Smooth muscle cell of bladder (primary cell): ENCODE measurements at places on chromosomes 5 and 9. TPM values are rescaled to one million over a fixed set of nuclear protein-coding genes. Genes with fewer than 3 reads are reported as not detected.

The ADGRV1 gene
- total RNA-seq: 0.18 and 0.28 TPM in 2 replicates

The KIF4B gene
- under 0.01 TPM in 1 of 2 replicates, not detected in the other for total RNA-seq

The PCDHB2 gene
- 1.6 and 1.8 TPM in 2 replicates for total RNA-seq

The RAB3C gene
- under 0.01 TPM in 1 of 2 replicates, not detected in the other for total RNA-seq

The ADAMTS19 gene
- total RNA-seq: 36.3 and 87.6 TPM in 2 replicates

The GABRA1 gene
- total RNA-seq: not detected in 2 replicates

The PCDHB11 gene
- total RNA-seq: 0.18 and 0.28 TPM in 2 replicates

The PCDHB12 gene
- total RNA-seq: 0.09 and 0.43 TPM in 2 replicates

The MAMDC4 gene
- total RNA-seq: 0.85 and 2.2 TPM in 2 replicates

The CDH6 gene
- total RNA-seq: 40.0 and 42.6 TPM in 2 replicates

The FAM193B gene
- total RNA-seq: 12.2 and 14.1 TPM in 2 replicates

The TICAM2 gene
- total RNA-seq: 2.8 and 3.3 TPM in 2 replicates

The MRNIP gene
- 9.0 and 13.8 TPM in 2 replicates for total RNA-seq

The IL31RA gene
- total RNA-seq: 0.18 and 0.71 TPM in 2 replicates

The FOXD4L4 gene
- 0.14 and 0.18 TPM in 2 replicates for total RNA-seq

The KIF27 gene
- 3.8 and 5.1 TPM in 2 replicates for total RNA-seq

The CDC25C gene
- 0.55 and 1.1 TPM in 2 replicates for total RNA-seq

The GABRB2 gene
- total RNA-seq: under 0.01 TPM in 1 of 2 replicates, not detected in the other

The RGS7BP gene
- under 0.01 TPM in 2 replicates for total RNA-seq

The SLC9A3 gene
- 0.43 and 0.55 TPM in 2 replicates for total RNA-seq

The C5orf47 gene
- not detected in 2 replicates for total RNA-seq

The SMIM33 gene
- total RNA-seq: not detected in 2 replicates

The BSPRY gene
- total RNA-seq: not detected in 2 replicates

The GCNT4 gene
- 4.3 and 6.5 TPM in 2 replicates for total RNA-seq

The PCDHGA6 gene
- 3.0 and 3.2 TPM in 2 replicates for total RNA-seq

The C7 gene
- 1.1 and 4.0 TPM in 2 replicates for total RNA-seq

The RAD23B gene
- 87.2 and 92.6 TPM in 2 replicates for total RNA-seq

The HAND1 gene
- not detected in 2 replicates for total RNA-seq

The KCNN2 gene
- total RNA-seq: 0.43 and 0.55 TPM in 2 replicates

The CYSRT1 gene
- 0.18 and 0.57 TPM in 2 replicates for total RNA-seq
